ENCODE measurements at places on chromosomes 1 and 21. TPM values are rescaled to one million over a fixed set of nuclear protein-coding genes. Genes with fewer than 3 reads are reported as not detected.

HES3 gene
- total RNA-seq, result not detected

CASZ1 gene
- 27.8 TPM for total RNA-seq

CELA3A gene
- total RNA-seq, result 5.9 TPM

RHBG gene
- 0.28 TPM for total RNA-seq

HPCAL4 gene
- total RNA-seq, result 0.21 TPM

C1orf115 gene
- 3.9 TPM for total RNA-seq

- DNase-seq, result no peak
Measured at GRCh38 chr21:19731251-19731650, 1267.0 kb upstream of the NCAM2 start.

DNA sequence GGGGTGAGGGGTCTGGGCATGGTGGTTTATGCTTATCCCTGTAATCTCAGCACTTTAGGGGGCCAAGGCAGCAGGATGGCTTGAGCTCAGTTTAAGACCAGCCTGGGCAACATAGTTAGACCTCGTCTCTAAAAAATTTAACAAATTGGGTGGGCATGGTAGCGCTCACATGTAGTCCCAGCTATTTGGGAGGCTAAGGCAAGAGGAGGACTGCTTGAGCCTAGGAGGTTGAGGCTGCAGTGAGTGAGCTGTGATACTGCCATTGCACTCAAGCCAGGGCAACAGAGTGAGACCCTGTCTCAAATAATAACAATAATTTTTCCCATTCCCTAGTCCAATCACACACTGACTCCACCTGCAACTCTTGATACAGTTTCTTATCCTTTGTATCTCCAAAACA lies 6.3 kb downstream of the WASF2 start:
- DNase-seq, result no peak

DNA sequence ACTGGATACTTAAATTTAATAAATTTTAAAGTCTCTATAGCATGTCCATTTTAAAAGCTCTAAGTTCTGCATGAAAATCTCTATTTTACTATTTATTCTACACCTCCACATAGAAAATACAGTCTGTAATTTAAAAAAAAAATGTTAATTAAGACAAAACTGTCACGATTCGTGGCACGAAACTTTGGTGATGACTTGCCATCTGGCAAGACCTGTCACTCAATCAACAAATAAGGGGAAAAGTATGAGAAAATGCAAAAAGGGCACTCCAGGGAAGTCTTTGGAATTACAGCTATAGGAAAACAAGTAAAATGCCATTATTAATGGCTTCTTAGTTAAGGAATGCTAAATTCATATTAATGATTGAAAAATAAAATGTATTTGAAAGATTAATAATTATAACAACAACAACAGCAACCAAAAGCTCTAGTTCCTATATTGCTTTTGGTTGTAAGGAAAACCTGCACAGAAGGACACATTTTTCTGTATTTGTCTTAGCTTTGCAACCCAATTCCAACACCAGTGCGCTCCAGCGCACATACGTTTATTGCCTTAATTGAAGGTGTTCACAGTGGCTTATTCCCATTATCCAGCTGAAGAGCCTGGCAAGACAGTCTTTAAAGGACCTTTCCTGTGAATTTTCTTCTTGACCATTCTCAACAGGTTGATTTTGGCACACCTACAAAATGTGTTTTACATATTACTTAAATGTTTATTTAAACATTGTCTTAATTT lies 107.8 kb downstream of the PLPPR5 start:
- no peak for DNase-seq

DNA sequence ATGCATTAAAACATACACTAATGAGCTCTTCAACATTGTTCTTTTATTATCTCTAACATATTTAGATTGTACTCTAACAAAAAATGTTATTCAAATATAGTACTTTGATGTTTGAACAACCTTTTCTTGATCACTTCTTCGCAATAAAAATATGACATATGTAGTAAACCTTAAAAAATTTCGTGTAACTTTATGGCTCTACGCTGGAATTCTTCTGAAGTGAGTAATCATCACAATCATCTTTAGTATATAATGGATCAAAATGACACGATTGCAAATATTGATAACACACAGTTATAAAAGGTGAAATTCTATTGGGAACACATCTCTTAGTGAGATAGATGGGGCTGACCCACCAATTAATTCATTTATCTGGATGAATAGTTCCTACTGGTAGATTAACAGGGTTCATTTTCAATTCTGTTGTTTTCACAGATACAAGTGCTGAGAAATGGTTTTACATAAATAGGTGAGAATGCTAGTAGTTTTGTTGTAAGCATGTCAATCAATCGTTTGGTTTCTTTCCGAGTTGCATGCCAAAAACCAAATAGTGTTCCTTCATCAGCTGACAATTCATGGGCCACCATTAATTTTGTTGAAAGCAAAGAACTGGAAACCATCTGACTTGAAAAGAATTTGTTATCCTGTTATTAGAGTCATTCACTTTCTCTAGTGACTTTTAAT lies 1.5 kb upstream of the ZMPSTE24 start:
- no peak for DNase-seq

DNA sequence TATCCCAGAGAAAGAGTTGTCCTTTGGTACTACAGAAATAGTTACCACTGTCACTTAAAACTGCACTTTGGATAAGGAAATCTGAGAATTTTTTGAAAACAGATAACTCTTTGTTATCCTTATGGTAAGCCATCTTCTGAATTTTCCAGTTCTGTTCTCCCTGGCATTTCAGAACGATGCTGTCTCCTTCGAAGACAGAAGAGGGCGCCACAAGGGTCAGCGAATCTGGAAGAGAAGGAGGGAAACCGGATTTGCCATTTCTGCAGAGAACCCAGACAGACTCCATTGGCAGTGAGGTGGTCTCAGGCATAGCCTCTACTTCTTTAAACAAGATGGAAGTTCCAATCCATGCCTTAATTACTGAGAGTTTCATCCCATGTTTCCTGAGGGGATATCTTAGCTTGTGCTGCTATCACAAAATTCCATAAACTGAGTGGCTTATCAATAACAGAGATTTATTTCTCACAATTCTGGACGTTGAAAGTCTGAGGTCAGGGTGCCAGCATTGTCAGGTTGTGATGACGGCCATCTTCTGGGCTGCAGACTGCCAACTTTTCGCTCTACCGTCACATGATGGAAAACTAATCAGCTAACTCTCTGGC lies 6.4 kb downstream of the FCRL2 start:
- no peak for DNase-seq

DNA sequence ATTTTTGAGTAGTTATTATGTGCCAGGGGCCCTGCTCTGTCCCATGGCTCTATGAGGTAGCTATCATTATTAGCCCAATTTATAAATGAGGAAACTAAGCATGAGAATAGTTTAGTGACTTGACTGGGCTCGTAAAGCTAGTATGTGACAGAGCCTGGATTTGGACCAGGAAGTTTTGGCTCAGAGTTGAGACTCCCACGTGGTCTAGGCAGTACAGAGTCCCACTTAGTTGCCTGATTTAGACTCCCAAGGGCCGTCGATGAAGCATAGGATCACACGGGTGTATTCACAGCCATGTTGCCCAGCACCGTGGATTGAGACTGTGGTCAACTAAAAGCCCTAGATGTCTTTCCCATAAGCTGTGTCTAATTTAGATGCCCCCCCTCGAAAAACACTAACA lies 81.7 kb downstream of the DDX20 start:
- no peak for DNase-seq

GRCh38 chr1:9633493-9633892 lies 18.0 kb upstream of the PIK3CD start:
- DNase-seq, result no peak

- no peak for DNase-seq
Measured at GRCh38 chr21:45894450-45894825, 87.1 kb upstream of the COL6A1 start.

GRCh38 chr1:118783095-118783758 lies 204.9 kb downstream of the TBX15 start:
- no peak for DNase-seq

GRCh38 chr1:114700036-114700600 lies 4.8 kb upstream of the AMPD1 start:
- no peak for DNase-seq

GRCh38 chr1:117275055-117275454 lies 64.3 kb upstream of the VTCN1 start:
- no peak for DNase-seq

- DNase-seq, result no peak
Measured at GRCh38 chr1:84711121-84711520, 20.9 kb upstream of the SSX2IP start.
